ENCODE measurements at places on chromosomes 3 and 15. TPM values are rescaled to one million over a fixed set of nuclear protein-coding genes. Genes with fewer than 3 reads are reported as not detected.

- DNase-seq: no peak
Measured at GRCh38 chr3:183092256-183092655, 7.0 kb downstream of the MCCC1 start.

- no peak for DNase-seq
Measured at GRCh38 chr3:41317718-41318117, 118.4 kb downstream of the CTNNB1 start.

GRCh38 chr15:87962428-87962827 lies 294.1 kb downstream of the NTRK3 start:
- DNase-seq: no peak

DNA sequence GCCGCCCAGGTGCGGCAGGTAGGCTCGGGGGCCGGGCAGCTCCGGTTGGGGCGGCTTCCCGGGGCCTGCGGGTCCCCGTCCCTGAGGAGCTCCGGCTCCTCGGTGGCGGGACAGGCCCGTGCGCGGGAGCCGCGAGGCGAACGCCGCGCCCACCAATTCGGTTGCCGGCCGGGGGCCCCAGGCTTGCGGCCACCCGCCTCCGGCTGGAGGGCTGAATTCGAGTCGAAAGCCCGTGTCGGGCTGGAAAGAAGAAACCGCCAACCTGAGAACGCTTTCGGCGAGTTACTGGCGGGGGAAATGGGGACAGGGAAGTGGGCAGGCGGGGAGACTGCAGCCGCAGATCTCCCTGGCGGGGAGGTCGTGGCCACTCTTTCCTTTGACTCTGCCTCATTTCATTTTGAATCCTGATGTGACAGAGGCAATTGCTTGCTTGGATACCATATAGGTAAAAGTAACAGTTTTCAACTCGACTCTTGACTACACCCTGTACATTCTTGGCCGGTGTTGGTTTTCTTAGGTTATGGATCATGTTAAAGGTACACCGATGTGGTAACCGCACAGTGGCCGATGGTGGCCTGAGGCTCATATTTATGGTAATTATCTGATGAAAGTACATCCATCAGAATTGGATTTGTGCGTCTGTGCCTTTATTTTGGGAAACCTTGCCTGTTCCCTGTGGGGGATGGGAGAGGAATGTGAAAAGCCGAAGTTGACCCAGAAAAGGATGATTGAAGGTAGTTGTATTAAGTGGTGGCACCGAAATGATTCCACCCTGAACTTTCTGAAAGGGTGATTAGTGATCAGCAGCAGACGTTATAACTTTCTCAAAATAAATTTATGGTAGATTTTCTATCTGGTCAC lies 1.7 kb downstream of the B3GNT5 start:
- DNase-seq: no peak

- DNase-seq: no peak
Measured at GRCh38 chr15:31084176-31084575, 17.3 kb downstream of the TRPM1 start.

- DNase-seq: no peak
Measured at GRCh38 chr3:111603679-111604078, 8.5 kb upstream of the ZBED2 start.

DNA sequence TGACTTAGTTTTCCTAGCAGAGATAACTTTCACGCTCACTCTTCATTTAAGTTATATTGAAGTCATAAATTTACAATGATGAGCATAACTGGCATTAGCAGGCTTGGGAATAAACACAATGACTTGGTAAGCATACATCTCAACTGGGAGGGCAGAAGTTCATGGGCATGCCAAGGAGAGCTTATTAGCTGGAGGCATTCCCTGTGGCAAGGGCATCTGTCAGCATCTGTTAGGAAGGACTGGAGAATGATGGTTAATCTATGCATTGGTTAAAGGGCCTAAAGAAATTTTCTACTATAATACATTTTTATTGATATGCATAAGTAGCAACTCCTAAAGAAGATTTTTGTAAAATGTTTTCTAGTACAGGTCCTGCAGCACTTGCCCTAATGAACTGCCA lies 52.4 kb downstream of the NEK11 start:
- no peak for DNase-seq

DNA sequence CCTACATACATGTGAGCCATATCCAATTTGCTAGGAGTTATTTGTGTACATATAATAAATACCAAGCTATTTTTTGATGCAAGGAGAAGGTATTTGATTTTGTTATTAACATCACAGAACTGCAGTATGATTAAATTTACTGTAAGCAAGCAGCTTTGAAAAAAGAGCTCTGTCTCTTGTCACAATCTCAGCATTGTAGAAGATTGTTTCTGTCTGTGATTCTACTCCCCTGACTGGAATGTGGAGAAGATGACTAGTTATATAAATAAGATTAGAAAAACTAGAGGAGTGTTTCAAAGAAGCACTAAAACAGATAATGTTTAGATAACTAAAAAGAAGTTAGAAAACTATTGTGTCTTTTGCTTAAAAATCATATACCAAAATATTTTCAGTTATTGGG lies 17.1 kb upstream of the DCBLD2 start:
- no peak for DNase-seq

DNA sequence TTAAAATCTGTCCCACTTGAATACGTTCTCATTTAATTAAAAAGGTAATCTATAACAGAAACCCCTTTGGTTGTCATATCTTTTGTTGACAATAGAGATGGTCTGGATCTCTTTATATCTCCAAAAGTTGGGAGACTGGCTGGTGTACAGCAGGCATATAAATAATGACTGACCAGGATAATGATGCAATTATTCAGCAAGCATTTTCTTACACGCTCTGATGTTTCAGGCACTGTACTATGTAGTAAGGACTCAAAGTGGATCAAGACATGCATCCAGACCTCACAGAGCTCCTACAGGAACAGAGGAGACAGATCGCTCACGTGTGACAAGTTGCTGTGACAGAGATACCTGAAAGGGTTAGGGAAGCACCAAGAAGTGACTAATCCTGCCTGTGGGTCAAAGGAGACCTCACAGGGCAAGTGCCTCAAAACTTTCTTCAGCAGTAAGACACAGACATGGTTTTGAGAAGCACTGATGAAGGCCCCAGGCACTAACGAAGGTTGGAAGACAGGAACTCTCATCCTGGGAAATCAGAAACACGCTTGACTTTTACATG lies 25.7 kb downstream of the VPS39 start:
- DNase-seq: no peak

DNA sequence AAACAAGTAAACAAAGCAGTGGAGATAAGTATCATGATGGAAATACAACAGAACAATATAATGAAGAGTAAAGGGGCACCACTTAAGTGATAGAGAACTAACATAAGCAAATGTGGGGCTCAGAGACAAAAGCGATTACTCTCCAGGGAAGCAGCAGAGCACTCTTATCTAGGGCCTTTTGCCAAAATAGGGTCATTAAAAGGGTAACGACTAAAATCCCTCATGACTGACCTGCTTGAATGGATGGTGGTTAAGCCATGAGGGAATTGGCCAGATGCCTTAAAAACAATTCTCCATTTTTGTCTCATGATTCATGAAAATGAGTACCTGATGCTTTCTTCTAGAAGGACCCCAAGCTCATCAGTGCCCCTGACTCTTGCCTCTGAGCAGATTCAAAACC lies 3.2 kb upstream of the SLC7A14 start:
- no peak for DNase-seq

GRCh38 chr3:182565916-182566796 lies 227.1 kb upstream of the ATP11B start:
- DNase-seq: no peak

- peak; percentile 46 for DNase-seq
Measured at GRCh38 chr15:89088605-89089315, 504 bp downstream of the ABHD2 start.

GRCh38 chr3:80099559-80100066 lies 331.8 kb upstream of the ROBO1 start:
- DNase-seq: no peak

DNA sequence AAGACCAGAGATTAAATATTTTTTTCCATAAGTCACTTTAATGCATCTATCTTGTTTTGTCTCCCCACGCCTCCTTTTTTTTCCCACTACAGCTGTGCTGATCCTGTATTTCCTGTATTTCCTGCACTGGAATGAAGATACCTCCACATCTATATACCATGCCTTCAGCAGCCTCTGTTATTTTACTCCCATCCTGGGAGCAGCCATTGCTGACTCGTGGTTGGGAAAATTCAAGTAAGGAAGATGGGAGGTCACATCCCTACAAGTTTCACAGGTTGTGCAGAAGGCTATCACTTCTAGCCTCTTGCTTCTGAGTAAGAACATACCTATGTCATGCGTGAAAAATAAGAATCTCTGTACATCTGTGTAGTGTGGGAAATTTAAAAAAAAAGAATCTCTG lies 3.1 kb downstream of the SLC15A2 start:
- no peak for DNase-seq

DNA sequence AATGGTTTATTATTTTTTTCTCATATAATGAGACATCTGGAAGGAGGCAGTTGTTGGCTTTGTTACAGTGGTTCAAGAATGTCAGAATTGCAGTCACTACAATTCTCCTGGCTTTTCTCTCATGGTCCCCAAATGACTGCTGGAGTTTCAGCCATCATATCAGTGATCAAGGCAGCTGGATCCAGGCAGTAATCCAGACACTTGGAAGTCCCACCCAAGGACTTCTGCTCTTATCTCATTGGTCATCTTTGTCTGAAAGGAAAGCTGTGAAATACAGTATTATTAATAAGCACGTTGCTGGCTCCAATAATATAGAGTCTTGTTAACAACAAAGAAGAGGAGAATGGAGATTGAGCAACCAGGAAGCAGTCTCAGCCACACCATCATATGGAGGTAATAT lies 22.9 kb upstream of the MED12L start:
- no peak for DNase-seq

DNA sequence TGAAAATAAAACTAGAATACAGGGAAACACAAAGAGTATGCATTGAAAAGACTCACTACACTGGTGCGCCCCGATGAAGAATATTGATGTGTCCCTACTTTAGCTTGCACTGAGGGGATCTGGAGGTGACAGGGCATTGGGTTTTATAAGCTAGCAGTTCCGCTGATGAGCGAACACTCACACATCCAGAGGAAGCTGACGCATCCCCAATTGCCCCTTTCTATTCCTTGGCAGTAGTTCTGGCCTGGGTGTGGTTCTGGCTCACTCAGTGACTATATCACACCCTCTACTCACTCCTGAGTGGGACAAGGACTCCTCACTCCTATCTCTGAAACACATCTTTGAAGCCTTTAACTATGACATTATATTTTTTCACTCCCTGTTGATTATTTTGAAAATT lies 71.0 kb downstream of the B3GNT5 start:
- DNase-seq: no peak

DNA sequence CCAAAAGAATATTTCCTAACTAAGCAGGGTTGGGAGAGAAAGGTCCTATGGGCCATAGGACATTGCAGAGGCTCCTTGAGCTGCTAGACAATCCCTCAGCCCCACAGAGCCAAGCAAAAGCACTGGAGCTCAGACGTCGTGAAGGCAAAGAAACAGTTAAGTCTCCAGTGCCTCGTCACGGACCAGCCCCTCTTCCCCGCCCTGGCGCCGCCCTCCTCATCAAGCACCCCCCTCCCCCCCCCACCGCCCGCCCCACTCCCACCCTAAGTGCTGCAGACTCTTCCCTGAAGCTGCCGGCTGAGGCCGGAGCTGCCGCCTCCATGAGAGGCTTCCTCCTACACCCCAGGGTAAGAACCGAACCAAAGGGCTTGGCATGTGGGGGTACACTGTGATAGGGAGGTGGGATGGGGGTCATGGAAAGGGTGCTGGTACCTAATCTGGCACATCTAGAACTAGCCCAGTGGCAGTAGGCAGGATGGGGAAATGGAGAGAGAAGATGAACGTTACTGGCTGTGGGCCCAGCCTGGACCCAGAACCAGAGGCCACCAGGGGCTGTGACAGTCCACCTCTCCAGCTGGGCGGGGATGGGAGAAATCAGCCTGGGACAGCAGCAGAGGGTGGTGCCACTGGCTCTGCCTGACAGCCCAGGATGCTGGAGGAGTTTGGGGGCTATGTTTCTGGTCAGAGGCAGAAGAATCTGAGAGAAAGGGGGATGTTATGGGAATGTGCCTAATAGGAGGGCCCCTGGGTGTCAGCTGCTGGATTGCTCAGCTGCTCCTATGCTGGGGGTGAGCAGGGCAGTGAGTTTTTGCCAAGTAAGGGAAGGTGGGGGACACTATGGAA lies at the start of gene MAP1A:
Gene MAP1A, plus strand, starts transcription at position 255 of the 843 bp plus-strand sequence. CDS start 3,866 bp downstream, outside the sequence.
- DNase-seq: peak; percentile 47

- no peak for DNase-seq
Measured at GRCh38 chr3:17808994-17809393, 66.6 kb upstream of the TBC1D5 start.

GRCh38 chr15:66433726-66434125 lies 47.0 kb downstream of the MAP2K1 start:
- DNase-seq: no peak

- no peak for DNase-seq
Measured at GRCh38 chr15:97993310-97993738, 32.8 kb downstream of the ARRDC4 start.

DNA sequence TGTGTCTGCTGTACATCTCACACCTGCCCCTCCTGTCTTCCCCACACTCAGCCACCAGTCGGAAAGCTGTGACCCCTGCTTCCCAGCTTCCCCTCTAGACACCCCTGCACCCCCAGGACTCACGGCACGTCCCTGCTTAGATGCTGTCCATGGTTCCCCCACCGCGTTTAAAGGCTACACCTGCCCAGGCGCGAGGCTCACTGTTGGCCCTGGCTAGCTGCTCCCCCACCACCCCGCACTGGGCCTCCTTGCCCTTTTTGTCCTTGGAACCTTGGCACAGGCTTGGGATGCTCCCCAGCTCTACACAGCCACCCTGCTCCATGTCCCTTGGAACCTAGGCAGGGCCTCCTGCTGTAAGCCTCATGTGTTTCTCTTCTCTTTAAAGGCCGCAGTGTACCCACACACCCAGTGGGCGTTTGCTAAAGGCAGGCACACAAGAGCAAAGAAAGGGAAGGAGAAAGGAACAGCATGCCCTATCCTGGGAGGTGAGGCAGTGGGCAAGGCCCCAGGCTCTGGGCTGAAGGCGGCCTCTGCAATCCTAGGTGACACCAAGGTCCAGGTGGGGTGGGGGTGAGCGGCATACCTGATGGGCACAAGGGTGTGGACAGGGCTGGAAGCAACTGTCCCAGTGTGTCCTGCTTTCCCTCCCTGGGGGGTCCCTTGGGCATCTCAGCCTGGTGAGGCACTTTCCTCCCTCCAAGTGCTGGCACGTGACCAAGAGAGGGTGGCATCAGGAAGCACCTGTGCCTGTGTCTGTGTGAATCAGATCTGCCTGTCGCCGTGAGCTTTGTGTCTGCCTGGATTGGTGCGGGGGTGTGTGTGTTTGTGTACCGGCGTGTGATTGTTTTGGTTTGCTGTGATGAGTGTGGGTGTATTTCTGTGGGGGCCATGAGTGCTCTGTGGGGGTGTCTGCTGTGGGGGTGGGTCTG lies 54.4 kb downstream of the TPRA1 start:
- no peak for DNase-seq

GRCh38 chr3:107806536-107806935 lies 283.8 kb downstream of the BBX start:
- DNase-seq: no peak

- DNase-seq: no peak
Measured at GRCh38 chr3:117853923-117854668, 1144.5 kb downstream of the TUSC7 start.

GRCh38 chr3:153767601-153768560 lies 353.3 kb upstream of the ARHGEF26 start:
- no peak for DNase-seq

Gene CLDN18
- not detected for total RNA-seq

Gene MAP1A
- 7.4 TPM for total RNA-seq

Gene MORC1
- not detected for total RNA-seq

Gene LSAMP
- 5.1 TPM for total RNA-seq

Gene PIERCE2
- total RNA-seq: 5.4 TPM

Gene TGFBR2
- total RNA-seq: 43.0 TPM

Gene GRAMD2A
- 6.3 TPM for total RNA-seq

Gene CLSTN2
- 2.4 TPM for total RNA-seq

Gene THPO
- total RNA-seq: not detected

Gene ACP3
- 14.7 TPM for total RNA-seq

Measured in left colon (tissue), 2 donors.